Hippocampal formation (tissue), 2 donors: ENCODE measurements at places on chromosomes 3 and 15.
A peak's percentile ranks its signal among the peaks of the same experiment; 100 is the strongest.

DNA sequence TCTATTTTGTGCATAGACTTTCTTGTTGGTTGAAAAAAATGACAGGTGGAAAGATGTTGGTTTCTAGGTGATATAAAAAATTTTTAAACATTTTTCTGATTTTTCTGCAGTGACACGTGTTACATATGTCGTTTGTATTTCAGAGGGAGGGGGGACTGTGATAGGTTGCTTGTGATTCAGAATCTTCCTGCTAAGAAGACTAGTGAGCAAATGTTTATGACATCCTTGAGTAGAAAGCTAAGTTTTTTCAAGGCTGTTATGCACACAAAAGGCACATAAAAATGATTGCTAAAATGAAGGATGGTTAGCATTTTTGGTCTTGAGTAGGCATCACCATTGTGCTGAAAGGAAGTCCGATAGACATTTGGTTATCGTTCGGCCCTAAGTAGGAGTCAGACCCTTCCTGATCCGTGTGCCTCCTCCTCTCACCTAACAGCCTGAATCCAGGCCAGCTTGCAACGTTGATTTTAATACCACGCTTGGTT, 1.5 kb downstream of the ZNF639 start:
- DNase-seq, result no peak

DNA sequence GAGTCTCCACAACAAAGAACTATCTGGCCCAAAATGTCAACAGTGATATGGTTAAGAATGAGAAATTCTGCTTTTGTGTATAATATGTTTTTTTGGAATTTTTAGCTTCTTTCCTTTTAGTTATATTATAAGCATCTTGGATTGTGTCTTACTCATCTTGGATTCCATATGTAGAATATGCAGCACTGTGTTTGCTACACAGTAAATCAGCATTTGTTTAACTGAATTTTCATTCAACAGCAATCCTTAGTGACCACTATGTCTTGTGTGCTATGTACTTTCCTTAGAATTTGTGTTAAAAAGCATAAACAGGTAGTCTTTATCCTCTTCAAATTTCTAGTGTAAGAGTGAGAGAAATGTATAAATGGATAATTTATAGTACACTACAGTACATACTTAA, 18.2 kb upstream of the TMEM207 start:
- no peak for DNase-seq

- no peak for DNase-seq
Observed at GRCh38 chr3:106510206-106510605, 641.4 kb upstream of the CBLB start.

GRCh38 chr3:43779850-43780249, 89.1 kb downstream of the ABHD5 start:
- no peak for DNase-seq

- DNase-seq, result no peak
Observed at GRCh38 chr3:20064796-20065564, 24.7 kb downstream of the KAT2B start.

DNA sequence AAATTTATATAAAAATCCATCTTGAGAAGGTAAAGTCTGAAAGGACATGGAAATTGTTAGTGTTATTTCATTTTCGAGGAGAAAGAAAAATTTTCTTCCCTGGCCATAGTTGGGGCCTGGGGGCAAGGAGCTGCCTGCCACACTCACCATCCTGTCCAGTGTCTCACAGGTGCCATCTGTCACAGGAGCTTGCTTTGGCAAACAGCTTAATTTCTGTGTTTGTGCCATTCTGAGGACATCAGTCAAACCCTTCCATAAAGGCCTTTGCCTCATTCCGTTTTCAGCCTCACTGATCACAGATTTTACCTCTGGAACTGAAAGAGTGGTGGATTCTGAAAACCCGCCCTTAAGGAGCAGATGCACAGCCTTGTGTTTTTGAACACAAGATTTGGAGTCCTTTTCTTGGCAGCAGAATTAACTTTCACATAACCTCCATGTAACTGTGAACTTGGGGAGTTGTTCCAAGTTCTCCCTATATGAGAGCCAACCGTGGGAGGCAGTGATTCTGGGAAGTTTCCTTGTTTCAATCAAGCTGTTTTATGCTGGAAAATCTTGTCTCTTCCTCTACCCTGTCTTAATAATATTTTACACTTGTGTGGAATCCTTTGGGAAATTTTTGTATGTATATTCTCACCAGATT, 254.7 kb downstream of the CACNA2D3 start:
- DNase-seq, result no peak

DNA sequence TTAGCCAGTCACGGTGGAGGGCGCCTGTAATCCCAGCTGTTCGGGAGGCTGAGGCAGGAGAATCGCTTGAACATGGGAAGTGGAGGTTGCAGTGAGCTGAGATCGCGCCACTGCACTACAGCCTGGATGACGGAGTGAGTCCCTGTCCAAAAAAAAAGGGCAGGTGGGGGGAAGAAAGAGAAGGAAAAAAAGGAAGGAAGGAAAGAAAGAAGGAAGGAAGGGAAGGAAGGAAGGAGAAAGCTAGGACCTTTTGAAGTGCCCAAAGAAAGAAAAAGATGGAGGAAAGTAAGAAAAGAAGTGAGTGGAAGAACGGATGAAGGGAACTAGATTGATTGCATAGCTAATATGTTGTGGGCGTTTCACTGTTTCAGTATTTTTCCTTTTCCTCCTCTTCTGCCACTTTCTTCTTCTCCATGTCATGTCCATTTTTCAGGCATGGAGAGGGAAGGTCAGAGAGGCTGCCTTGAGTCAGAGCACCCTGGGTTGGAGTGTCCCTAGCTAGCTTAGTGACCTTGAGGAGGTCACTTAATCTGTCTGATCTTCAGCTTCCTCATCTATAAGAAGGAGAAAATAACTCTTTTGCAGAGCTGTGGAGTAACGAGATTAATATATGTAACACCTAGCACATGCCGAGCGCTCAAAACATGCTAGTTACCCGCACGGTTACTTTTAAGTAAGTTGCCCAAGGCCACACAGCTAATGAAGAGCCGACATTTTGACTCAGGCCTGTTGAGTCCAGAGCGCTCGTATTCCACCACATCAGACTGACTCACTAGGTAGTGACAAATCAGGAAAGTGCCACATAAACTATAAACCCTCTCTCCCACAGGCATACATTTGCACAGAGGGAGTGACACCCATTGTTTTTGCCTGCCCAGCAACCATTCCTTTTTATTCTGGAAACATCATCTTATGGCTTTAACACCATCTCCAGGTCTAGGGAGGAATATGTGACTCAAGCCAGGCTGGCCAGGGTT, 42.2 kb downstream of the BHLHE40 start:
- no peak for DNase-seq

DNA sequence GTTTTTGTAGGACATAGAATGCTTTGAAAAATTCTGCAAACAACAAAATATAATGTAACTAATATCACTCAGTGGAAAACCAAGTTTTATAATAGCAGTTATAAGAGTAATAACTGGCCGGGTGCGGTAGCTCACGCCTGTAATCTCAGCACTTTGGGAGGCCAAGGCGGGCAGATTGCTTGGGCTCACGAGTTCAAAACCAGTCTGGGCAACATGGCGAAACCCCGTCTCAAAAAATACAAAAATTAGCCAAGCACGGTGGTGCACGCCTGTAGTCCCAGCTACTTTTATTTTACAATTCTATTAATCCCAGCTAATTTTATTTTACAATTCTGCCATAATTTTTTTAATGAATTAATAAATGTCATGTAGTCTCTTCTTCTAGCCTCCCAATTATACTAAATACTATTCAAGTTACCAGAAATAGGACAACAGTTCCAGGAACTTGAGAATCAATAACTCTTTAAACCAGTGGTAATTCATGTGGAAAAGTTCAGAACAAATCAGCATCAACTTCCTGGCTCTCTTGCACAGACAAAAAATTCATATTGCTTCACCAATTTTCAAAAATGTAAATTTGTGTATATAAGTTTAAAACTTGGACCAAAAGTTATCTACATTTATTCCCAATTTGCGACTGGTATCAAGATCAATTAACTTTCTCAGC, 2.2 kb downstream of the DENND4A start:
- DNase-seq, result no peak

DNA sequence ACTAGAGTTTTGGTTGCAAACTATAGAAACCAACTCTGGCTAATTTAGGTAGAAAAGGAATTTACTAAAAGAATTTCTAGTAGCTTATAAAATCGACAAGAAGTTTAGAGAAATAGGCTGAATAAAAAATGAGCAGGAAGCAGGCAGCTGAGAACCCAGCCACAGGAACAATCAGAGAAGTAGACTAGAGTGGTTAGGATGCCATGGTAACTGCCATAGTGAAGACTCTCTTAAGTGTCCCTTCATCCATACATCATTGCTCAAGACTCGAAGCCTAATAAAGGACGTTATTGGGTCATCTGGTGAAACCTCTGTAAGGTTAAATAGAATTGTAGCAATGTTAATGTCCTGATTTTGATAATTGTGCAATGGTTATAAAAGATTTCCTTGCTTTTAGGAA, 13.8 kb downstream of the AVEN start:
- no peak for DNase-seq

DNA sequence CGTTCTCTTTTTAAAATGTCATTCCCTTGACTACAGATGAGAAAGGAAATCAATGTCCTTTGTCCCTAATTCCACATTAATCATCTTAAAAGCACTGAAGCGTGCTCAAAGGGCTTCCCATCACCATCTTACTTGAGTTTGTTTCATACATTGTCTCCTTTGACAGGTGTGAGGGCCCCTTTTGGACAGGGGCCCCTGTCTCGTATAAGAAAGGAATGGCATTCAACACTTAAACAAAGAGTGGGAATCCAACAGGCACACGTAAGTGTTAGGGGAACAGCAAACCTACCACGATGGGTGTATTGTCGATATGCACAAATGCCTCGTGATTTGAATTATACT, 5.0 kb downstream of the SSUH2 start:
- DNase-seq, result no peak

GRCh38 chr3:187062526-187063177, 76.6 kb downstream of the RPL39L start:
- no peak for DNase-seq

DNA sequence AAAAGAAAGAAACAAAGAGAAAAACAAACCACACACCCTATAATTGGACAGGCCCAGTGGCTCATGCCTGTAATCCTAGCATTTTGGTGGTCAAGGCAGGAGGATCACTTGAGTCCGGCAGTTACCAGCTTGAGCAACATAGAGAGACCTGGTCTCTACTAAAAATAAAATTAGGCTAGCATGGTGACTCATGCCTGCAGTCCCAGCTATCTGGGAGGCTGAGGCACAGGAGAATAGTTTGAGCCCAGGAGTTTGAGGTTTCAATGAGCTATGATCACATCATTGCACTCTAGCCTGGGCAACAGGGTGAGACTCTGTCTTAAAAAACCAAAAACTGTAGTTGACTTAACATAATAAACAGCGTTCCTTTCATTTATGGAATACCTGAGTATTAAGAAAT, 72.3 kb upstream of the ST3GAL6 start:
- DNase-seq, result no peak

DNA sequence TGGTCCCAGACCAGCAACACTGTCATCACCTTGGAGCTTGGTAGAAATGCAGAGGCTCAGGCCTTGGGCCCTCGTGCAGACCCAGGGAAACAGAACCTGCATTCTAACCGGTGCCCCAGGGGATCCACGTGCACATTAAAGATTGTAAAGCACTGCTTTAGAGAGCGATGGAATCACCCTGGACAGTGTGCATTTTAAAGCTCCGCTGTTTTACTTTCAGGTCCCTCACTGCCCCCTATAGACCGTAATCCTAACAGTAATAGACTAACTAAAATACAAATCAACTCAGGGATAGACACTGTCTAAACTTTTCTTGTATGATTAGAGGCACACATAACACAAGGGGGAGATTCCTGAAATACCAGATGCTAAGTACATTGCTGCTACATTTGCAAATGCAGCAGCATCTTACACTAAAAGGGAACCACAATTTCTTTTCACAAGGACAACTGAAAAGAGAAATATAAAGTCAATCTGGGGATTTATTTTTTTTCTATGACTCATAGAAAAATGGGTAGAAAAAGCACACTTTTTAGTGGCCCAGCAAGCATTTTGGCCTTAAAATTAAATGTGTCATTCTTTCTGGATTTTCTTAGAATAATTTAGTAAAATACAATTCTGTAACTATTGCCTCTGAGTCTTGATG, 10.5 kb upstream of the SH3GL3 start:
- DNase-seq, result peak; percentile 55

DNA sequence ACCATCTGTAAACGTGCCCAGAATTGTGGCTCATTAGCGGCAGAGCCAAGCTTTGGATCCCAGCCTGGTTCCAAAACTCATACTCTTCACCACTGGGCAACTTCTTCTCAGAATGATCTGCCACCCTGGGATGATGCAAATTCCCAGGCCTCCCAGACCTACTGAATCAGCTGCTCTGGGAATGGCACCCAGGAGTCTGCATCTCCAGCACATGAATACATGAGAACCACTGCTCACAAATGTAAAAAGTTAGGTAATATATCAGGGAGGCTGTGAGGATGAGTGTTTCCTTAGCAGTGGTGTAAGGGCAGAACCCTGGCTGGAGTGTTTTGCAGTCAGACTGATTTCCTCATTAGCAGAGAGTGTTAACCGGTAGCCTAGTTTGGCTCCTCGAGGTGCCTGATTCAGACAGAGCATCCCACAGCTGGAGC, 94.2 kb downstream of the LIPC start:
- no peak for DNase-seq

DNA sequence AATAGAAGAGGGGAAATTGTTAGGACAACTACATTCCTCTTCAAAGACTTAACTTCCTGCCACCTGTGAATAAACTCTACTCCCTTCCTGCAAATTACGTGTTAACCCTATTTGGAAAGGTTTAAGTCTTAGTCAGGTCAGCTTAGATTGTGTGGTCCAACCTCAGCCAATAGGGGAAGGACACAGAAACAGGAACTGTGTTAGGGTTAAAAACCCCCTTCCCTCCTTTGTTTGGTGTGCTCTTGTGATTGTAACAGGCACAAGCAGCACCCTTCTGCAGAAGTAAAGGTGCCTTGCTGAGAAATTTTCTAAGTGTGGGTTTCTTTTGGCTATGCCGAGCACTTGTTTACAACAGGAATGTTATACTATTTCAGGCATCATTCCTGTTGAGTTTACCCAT, 45.0 kb upstream of the FSTL1 start:
- DNase-seq, result no peak

DNA sequence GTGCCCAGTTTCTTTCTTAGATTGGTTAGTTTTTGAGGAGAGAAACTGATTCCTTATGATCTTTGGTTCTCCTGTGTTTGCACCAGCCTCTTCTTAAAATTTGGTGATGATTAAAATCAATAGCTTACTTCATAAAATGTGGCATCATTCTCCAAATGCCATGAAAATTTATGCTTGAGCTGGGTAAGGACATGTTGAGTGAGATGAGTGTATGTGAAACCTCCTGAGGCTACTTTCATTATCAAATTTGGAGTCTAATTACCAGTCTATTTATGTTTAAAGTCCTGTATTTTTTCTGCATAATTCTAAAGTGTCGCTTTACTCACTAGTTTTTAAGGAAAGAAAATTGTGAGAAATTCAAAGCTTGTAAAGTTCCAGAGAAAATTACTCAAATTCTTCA, 102.1 kb downstream of the DIPK2A start:
- no peak for DNase-seq
